ENCODE measurements at places on chromosomes 3 and 15.
A peak's percentile ranks its signal among the peaks of the same experiment; 100 is the strongest.

DNA sequence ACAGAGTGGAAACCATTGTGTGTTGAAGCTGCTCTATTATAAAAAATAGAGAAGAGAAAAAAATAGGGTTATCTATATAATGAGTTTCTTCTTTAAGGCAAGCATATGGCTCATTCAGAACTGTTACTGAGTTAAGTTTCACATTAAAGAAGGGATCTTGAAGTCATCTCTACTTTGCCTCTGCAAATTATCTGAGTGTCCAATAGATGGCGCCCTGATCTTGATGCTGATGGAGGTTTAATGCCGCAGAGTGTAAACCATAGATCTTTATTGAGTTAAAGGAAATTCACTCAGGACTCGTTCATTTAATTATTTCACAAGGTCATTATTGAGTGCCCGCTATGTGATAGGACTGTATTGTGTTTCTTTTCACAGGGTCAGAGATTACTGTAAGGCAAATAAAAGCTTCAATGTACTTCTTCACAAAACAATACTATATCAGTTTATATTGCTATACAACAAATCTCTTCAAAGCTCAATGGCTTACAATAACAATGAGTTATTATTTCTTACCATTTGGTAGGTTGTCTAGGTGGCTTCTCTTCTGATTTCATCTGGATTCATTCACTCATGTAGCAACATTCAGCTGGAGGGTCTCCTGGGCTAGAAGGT lies 171.4 kb downstream of the NSUN3 start:
- no peak for DNase-seq

GRCh38 chr15:79184465-79184892 lies 93.9 kb upstream of the RASGRF1 start:
- DNase-seq: peak; percentile 24

DNA sequence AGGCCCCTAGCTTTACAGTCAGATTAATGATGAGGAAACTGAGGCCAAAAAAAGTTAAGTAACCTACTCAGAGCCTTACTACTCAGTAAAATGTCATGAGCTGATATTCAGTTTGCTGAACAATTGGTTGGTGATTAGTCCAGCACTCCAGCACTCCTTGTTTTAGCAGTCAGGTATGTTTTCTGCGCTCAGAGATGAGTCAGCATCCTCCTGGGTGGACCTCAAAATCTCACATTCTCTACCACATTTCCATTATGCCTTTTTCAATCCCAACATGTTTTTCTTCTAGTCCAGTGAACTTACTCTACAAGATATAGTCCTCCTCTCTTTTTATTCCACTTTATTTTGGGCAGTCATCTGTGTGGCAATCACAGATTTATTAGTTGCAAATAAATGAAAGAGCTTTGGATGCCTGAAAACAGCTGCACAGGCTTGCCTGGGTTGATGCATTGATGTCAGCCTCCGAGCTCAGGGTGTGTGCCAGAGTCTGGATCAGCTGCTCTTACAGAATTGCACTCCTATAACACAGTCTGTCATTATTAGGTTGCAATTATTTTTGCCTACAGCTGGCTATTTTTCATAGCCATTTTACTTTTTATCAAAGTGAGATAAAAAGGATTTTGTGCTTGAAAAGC lies 133.2 kb downstream of the ARPP21 start:
- no peak for DNase-seq

DNA sequence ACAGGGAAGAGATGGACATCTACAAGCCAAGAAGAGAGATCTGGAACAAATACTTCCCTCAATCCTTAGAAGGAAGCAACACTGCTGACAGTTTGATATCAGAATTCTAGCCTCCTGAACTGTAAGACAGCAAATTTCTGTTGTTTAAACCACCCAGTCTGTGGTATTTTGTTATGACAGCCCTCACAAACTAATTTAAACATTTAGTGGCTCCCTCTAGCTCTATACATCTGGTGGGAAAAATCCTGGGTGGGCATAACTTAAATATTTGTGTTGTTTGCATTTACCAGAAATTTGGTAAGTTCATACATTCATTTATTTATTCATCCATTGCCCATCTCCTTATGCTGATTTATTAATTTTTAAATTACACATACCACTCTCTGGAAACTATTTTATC lies 62.5 kb upstream of the GSK3B start:
- no peak for DNase-seq

DNA sequence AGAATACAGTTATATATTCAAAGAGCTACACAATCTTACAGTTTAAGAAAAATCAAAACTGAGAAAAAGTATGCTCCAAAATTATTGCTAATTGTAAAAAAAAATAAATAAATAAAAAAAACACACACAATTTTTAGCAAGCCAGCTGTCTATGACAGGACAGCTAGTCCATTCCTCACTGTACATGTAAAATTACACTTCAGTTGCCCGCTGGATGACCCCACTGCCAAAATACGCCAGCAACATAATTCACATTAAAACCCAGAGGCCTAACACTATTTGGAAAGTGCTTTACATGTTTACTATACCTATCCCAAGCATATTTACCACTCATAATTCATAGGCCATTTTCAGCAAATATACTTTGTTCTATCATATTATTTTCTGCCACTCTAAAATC lies 5.8 kb downstream of the MYO9A start:
- DNase-seq: no peak

DNA sequence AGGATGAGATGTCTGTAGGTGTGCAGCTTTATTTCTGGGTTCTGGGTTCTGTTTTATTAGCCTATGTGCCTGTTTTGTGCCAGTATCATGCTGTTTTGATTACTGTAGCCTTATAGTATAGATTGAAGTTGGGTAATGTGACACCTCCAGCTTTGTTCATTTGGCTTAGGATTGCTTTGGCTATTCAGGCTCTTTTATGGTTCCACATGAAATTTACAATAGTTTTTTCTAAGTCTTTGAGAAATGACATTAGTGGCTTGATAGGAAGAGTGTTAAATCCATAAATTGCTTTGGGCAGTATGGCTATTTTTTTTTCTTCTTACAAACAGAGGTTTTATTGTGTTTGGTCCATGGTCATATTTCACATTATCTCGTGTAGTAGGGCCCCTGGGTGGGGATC lies 285.8 kb upstream of the GADL1 start:
- no peak for DNase-seq

- DNase-seq: no peak
Observed at GRCh38 chr3:6567241-6567640, 293.7 kb upstream of the GRM7 start.

- DNase-seq: no peak
Observed at GRCh38 chr3:159401069-159401468, 587.6 kb upstream of the IL12A start.

DNA sequence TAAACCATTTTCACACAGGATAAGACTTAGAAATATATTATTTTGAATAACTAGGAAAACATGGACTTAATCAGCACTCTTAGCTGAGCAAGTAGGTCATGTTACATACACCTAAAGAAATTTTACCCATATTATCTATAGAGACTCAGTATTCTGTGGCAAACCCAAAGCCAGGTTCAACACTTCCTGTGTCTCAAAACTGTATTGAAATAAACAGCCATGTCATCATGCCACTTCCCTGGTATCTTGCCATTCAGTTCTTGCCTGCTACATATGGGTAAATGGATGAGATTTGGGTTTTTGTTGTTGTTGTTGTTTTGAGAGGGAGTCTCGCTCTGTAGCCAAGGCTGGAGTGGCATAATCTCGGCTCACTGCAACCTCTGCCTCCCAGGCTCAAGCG lies 141.5 kb upstream of the PLXND1 start:
- no peak for DNase-seq

- no peak for DNase-seq
Observed at GRCh38 chr3:136949708-136950107, 8.1 kb upstream of the IL20RB start.

DNA sequence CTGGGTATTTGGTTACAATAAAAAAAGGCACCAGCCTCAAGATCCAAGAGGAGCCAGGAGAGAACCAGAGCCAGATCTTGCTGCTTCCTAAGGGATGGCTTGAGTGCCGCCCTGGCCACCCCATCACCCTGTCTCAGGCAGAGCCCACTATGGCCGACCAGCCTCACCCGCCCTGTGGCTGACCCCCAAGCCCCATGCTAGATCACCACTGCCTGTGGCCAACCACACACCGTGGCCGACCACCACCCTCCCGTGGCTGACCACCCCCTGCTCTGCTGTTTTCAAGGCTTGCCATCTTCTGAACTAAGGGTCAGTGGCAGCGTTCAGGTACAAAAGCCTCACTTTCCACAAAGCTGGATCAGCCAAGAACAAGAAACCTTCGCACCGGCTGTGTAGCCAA lies 12.0 kb downstream of the CSPG5 start:
- DNase-seq: no peak
